ENCODE measurements at places on chromosomes 11 and 22. TPM values are rescaled to one million over a fixed set of nuclear protein-coding genes. Genes with fewer than 3 reads are reported as not detected.

The TRIM68 gene
- polyA plus RNA-seq = 5.9 TPM

- no peaks in the 10 kb centered on the region for H3K36me3 ChIP-seq
- no peak for DNase-seq
- H3K4me1 ChIP-seq = no peaks in the 10 kb centered on the region
- no peaks in the 10 kb centered on the region for H3K27me3 ChIP-seq
These were observed 35.3 kb upstream of the CLMP start for GRCh38 chr11:123230346-123230745.

DNA sequence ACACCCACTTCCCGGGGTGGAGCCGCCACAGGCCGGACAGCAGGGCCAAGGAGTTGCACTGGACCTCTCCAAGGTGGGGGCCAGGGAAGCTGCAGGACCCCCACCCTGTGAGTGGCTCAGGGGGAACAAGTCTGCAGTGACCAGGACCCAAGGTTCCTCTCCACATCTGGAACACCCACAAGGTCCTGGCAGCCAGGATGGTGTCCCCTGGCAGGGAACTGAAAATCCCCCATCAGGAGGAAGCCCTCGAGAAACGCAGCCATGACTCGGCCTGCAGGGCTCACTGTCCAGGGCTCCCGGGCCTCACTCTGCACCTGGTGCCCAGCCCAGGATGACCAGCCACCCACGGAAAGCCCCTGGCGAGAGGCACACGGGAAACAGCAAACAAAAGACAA lies 11.5 kb downstream of the RNH1 start:
- H3K4me1 ChIP-seq = no peaks in the 10 kb centered on the region
- H3K27me3 ChIP-seq = no peaks in the 10 kb centered on the region
- no peak overlapping the region for H3K27ac ChIP-seq
- peaks cover 39% of the 10 kb centered on the region for H3K36me3 ChIP-seq
- no peak for DNase-seq
- no peak overlapping the region for H3K4me3 ChIP-seq

DNA sequence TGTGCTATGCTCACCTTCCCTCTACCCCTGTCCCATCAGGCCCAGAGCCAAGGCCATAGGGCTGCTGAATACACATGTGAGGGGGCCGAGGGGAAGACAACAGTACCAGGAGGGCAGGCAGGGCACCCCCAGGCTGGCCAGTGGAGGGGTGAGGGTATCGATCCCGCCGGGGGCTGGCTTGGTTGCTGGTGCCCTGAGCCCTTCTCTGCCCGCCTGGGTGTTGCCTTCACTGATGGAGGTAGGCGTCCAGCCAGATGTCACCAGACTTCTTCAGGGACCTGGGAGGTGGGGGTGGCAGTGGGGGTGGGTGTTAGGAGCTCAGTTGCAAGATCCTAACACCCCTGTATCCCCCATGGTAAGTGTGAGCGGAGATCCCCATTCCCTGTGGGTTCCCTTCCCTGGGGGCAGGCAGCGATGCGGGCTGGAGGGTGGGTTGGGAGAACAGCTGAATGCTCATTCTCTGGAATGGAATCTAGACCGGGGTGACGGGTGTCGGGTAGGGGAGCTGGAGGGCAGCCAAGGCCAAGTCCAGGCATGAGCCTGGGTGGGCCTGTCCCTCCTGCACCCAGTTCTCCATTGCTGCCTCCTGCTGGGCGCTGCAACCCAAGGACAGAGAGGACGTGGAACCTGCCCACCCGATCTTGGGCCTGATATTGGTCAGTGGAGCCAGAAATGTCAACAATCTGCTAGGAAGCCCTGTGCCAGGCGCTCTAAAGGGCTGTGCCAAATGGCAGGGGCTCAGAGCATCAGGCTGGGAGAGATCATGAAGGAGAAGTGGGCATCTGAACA lies 17.6 kb downstream of the FADS3 start:
- no peak for DNase-seq
- no peak overlapping the region for H3K27ac ChIP-seq
- H3K4me3 ChIP-seq = no peak overlapping the region
- no peaks in the 10 kb centered on the region for H3K27me3 ChIP-seq
- H3K4me1 ChIP-seq = no peaks in the 10 kb centered on the region

The SPON1 gene
- 0.85 TPM for polyA plus RNA-seq

The PRODH gene
- 1.7 TPM for polyA plus RNA-seq

The PRRG4 gene
- polyA plus RNA-seq = 1.3 TPM

DNA sequence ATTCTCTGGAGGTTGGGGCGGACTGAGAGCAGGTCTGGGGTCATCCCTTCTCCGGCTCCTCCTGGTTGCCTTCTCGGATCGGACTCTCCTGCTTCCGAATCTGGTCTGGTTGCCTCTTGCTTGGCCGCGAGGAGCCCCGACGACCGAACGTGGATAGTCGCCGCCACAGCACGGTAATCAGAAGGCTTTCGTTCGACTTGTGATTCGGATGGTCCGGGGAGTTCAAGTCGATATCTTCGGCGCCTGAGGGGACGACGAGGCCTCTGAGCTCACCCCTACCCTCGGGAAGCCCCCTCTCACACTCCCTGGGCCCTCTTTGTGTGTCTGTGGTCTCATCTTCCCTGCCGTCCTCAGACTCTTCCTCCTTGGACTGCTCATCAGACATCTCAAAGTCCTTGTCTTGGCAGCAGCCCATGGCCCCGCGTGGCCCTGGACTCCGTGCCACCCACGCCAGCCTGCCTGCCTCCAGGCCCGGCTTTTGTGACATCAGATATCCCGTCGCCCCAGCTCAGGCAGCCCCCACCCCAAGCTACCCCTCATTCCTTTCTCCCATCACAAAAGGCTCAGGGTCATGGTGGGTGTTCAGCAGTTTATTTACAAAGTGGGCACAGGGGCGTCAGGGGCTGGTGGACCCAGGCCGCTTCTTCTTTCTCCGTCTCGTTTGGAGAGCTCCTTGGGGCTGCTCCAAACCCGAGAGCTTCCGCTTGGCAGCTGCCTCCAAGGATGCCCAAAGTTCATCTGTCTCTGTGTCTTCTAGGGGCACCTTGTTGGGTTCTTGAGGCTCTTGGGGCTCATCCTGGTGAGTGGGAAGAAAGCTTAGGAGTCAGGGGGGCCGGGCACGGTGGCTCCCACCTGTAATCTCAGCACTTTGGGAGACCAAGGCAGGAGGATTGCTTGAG lies at the start of gene TEX54:
Gene TEX54 (minus strand): TSS at position 506 of the 899 bp plus-strand sequence.
- H3K4me1 ChIP-seq = no peaks in the 10 kb centered on the region
- H3K27me3 ChIP-seq = no peaks in the 10 kb centered on the region
- H3K36me3 ChIP-seq = no peaks in the 10 kb centered on the region

DNA sequence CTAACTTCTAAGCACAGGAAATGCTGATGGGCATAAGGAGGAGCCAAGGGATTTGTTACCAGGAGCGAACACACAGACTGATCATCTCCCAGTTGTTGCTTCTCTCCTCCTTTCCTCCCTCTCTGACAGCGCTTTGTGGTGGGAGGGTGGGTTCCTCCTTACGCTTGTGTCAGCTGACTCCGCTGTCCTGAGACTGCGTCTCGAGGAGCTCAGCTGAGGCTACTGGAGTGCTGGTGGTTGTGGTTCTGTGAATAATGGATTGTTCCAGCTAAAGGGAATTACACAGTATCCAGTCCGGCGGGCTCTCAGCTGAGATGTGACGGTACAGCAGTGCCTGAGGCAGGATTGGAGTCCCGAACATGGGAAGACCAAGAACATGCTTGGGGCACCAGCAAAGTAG lies 113.4 kb downstream of the CTNND1 start:
- H3K36me3 ChIP-seq = no peaks in the 10 kb centered on the region
- H3K4me1 ChIP-seq = no peaks in the 10 kb centered on the region
- H3K27ac ChIP-seq = no peak overlapping the region
- no peak for DNase-seq
- H3K4me3 ChIP-seq = no peak overlapping the region

The OR52I2 gene
- not detected for polyA plus RNA-seq

The INSC gene
- polyA plus RNA-seq = 1.6 TPM

GRCh38 chr11:45651841-45652749 lies 13.3 kb downstream of the CHST1 start:
- no peaks in the 10 kb centered on the region for H3K4me1 ChIP-seq
- no peaks in the 10 kb centered on the region for H3K36me3 ChIP-seq
- H3K4me3 ChIP-seq = no peak overlapping the region
- H3K27ac ChIP-seq = no peak overlapping the region
- H3K27me3 ChIP-seq = no peaks in the 10 kb centered on the region

DNA sequence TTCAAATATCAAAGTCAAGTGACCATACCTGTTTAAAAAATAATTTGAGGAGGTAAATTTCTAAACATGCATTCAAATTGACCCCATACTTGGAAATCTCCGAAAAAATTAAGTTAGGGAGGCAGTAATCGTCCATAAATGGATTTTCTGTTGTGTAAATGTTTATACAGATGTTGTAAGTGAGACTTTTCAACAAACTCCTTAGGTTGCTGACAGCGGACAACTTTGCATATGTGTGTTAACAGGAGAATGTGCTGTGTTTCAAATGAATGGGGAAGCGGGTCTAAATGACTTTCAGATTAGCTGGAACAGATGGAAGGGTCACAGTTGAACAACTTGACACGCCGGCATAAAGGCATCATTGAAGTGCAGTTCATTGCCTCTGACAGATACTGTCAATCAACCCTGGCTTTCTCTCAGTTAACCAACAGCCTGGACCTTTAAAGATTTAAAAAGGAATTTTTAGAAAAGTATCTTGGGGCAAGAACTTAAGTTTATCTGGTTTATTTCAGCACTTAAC lies 98.2 kb upstream of the DBX1 start:
- H3K4me1 ChIP-seq = no peaks in the 10 kb centered on the region
- no peak overlapping the region for H3K4me3 ChIP-seq
- H3K36me3 ChIP-seq = no peaks in the 10 kb centered on the region
- peaks cover 3% of the 10 kb centered on the region for H3K27me3 ChIP-seq
- no peak for DNase-seq
